ENCODE measurements at places on chromosomes 2 and 18. TPM values are rescaled to one million over a fixed set of nuclear protein-coding genes. Genes with fewer than 3 reads are reported as not detected.

CTNNA2 gene
- not detected for total RNA-seq

- DNase-seq: no peak
Observed at GRCh38 chr2:232075080-232075479, 113.6 kb downstream of the DIS3L2 start.

GRCh38 chr2:232789082-232789481 is 12.7 kb upstream of the KCNJ13 start:
- no peak for DNase-seq

DNA sequence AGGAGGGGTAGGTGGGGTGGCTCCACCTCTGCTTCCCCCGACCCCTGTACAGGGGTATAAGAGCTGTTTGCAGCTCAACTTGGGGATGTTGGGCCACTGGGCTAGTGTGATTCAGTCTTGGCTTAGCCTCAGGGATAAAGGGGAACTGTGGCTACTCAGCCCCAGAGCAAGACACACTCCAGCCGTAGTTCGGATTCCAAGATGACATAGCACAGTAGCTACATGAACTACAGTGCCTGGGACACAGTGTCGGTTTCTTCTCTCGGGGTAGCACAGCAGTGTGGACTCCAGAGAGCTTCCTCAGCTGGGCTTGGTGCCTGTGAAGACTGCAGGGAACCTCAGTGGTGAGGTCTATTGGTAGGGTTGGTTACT is 21.1 kb downstream of the CARF start:
- DNase-seq: no peak

DNA sequence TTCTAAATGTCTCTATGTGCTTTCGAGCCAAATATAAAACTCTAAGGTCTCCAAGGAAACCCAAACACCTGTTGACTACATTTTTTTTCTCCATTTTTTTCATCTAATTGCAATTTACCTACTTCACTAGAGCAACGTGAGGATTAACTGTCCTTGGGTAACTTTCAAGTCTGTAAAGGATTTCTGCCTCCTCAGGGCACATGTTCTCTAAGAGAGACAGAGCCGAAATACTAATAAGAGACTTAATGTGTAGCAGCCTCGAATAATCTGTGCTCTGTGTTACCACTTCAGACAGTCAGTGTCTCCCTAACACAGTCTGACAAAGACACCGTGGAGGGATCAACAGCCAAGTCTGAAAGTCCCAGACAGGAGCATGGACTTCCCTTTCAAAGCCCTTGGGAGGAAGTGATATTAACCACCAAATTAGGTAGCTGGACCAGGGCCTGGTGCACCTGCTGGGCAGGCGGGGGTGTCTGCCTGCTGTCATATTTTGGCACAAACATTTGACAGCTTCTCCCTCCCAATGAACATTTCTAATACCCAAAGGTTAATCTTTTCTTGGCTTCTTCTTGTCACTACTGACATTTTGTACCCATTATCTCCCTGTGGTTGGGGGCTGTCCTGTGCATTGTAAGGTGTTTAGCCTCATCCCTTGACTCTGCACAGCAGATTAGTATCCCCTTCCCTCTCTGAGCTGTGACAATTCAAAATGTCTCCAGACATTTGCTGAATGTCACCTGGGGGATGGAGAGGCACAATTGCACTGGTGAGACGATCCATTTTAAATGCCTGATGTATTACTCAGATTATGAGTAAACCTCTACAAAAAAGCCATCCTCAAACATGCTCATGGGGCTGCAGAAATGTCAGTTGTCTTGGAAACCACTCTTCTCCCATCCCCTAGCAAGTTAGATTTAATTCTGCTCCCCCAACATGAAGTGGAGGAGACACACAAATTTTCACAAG is 45.7 kb upstream of the LYPD1 start:
- DNase-seq: no peak

DNA sequence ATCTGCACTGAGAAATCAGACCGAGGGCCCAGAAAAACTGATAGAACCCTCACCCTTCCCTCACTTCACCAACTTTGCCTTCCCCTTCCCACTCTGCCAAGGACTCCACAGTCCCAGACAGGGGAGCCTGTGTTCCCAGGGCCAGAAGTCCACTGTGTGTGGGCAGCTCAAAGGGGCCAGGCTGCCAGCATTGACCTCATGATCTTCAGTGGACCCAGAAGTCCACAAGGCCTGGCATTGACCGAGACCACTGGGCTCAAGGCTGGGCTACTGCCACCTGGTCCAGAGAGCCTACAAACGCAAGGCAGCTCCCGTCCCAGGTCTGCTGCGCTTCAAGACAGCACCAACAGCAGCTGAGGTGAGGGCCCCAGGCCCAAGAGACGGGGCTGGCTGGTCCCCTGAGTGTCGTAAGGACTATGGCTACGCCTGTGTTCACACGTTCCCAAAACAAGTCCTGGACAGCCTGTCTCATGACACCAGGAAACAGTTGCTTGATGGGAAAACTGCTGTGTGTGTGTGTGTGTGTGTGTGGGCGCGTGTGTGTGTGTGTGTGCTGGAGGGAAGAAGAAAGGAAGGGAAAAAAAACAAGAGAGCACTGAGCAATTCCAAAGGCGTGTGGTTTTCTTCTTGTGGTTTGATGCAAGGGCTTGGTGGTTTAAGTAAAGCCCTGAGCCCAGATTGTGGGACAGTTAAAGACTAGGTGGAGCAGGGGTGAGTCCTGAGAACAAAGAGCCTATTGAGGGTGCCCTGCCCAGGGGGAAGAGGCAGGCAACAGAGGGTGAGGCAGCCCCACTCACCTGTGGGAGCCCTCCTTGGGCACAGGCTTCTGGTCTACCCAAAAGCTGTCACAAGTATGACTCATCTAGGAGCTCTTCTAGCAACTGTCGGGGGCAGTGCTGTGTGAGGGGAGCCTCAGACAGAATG is 46.6 kb upstream of the ZBTB7C start:
- DNase-seq: no peak

DNA sequence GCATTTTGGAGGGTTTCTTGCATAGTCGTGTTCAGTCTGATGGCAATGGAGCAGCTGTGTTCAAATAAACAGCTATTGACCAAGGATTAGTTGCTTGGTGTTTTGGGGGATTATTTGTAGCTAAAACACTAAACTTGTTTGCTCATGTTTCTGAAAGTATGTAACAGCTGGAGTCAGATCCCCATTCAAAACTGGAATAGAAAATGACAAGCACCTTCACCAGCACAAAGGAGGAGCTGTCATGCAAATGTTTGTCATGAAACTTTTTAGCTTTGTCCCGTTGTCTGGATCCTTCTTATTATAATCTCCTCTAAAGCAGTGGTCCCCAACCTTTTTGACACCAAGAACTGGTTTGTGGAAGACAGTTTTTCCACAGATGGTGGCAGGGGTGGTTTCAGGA is 96.9 kb upstream of the ZNF236 start:
- no peak for DNase-seq

DNA sequence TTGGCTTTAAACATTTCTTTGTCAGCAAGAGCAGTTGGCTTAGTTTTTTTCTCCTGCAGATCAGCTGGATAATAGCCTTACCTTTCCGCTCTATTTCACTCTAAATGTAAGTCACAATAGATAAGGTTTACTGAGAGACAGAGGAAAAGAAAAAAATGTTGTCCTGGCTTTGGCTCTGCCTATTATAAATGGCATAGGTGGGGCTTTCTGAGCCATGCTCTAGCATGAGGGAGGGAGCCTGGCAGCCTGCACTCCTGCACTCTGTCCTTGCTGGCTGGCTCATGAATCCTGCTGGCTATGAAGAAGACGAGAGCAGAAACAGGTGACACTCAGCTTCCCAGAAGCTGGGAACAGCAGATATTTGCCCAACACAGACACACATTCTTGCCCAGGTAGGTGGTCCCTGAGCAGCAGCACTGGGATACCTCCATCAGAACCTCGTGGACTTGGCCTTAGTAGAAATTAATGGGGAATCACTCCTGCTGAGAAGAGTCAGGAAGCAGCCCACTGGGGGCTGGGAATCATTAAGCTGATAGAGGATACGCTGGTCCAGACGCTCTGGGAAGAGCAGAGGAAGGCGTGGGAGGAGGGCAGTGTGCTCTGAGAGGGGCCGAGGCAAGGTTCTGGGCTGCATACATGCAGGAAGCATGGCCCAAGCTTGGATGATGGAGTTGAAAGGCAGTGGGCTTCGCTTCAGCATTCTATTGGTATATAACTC is 514.4 kb upstream of the HS6ST1 start:
- no peak for DNase-seq

DNA sequence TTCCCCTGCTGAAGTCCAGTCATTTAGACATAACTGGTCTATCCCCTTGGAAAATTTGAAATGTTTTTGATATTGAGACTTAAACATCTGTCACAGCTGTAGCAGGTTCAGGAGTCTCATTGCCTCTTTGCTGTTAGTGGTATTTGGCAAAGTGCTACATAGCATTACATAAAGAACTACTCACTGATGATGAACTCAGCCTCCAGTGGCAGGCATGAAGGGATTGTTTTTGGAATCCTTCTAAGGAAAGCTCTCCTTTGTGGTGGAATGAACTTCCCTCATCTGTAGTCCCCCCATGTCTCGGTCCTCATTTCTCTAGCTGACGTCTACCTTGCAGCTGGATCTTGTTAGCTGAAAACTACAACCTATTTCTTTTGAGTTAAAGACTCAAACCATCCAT is 111.6 kb downstream of the TACR1 start:
- DNase-seq: no peak

GRCh38 chr18:5315838-5316237 is 20.3 kb upstream of the ZBTB14 start:
- no peak for DNase-seq

GRCh38 chr2:239589833-239590232 is 189.0 kb upstream of the HDAC4 start:
- peak; percentile 51 for DNase-seq

- no peak for DNase-seq
Observed at GRCh38 chr18:30676053-30676480, 366.5 kb downstream of the DSC3 start.

- no peak for DNase-seq
Observed at GRCh38 chr18:23307567-23308295, 145.4 kb upstream of the RIOK3 start.

DNAJB2 gene
- 80.4 TPM for total RNA-seq

DNA sequence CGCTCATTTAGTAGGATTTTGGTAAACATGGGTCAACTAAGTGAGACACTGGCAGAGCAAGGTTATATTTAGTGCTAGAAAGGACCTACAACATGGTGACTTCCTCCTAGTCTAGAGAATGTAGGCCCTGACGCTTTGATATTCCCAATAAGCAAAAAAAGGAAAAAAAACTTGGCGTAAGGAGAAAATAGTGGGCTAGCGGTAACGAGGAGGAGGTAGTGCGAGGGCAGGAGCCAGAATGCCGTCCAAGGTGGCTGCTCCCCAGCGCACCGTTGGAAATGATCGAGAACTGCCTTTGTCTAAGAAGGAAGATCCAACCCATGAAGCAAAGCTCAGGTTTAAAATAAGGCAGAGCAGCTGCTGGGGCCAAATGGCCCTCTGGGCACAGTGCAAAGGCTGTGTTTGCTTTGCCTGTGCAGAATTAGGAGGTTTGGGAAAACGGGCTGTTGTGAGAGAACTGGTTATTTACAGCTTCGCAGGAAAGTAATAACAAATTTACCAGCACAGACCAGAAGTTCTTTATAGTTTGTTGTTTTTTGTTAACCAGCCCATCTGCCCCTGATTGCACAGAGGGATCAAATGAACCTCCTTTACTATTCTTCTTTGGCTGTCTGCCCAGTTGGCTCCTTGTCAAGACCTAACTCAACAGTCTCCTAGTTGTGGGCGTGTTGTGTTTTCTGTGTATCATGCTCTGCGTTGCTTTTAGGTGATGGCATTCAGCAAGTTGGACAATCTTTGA is 86.6 kb downstream of the ITGB1BP1 start:
- DNase-seq: no peak

MAP3K19 gene
- total RNA-seq: not detected

DNA sequence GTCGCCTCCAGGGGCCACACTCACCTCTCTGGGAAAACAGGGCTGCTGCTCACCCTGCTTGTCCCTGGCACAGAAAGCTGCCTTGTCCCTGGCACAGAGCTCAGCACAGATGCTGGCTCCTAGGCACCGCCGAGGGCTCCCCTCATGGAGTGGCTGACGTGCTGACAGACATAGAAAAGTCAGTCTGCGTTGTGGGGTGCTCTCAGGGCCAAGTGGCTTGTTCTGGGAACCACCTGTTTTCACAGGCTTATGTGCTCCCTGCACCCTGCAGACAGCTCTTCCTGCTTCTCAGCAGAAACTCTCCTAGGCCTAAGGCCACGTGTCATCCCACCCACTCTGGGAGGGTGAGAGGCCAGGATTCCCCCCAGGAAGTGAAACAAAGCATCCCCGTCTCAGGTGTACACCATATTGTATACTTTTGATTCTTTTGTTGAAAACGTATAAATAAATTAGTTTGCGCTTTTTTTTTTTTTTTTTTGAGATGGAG is 84.7 kb upstream of the TMEM200C start:
- no peak for DNase-seq

DNA sequence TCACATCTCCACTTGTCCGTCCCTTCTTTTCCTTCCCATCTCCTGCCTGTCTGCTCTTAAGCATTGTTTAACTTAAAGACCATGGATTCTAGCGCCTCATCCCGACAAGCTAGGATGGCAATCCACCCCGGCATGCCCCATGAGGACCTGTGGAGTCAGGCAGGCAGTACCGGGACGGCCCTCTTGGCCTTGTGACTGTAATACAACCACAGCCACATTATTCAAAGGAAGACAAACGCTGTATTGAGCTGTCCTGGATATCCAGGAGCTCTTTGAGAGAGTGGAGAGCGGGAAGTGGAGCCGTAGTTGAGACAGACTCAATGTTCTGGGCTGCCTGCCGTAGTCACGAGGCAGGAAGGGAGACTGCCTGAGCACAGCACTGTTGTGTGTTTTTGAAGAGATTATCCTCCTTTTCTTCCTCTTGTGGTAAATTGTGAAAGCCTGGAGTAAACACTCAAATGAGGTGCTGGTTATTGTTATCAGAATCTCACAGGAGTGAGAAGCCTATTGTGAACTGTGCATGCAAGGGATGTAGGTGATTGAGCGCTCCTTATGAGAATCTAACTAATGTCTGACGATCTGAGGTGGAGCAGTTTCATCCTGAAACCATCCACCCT is 929.8 kb upstream of the CNTNAP5 start:
- DNase-seq: no peak

ZRANB3 gene
- 3.1 TPM for total RNA-seq

Data from Right ventricle myocardium inferior (tissue), 1 donor.